CD4-positive, alpha-beta T cell treated with Interleukin-15 for 1 hour (primary cell): ENCODE measurements at places on chromosomes 7 and 10.

- no peak for DNase-seq
Observed at GRCh38 chr7:105191331-105191730, 177.3 kb downstream of the KMT2E start.

DNA sequence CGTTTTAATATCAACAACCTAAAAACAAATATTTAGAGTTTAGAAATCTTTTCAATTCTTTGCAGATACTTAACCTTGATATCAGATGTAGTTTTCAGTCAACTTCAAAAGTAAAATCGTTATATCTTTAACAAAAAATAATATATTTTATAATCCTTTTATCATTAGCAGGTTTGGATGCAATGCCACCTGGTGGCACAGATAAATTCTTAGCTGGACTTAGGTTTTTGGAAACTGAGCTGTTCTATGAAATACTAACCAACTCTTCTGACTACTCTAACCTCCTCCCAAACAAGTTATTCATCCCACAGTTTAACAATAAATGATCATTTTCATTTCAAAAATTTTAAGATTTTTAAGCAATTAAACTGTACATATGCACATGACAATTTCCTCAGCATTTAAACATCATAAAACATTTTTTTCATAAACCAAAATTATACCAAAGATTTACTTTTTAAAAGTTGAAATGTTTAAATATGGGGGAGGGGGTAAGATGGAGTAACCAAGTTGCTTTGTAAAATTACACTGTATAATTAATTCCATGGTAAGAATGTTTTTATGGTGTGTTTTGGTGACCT lies 56.9 kb downstream of the HIBADH start:
- DNase-seq: no peak

GRCh38 chr7:6139189-6139996 lies 108.2 kb downstream of the ANKRD61 start:
- no peak for DNase-seq

- DNase-seq: peak; percentile 34
Observed at GRCh38 chr10:22002591-22003176, 846 bp downstream of the DNAJC1 start.

DNA sequence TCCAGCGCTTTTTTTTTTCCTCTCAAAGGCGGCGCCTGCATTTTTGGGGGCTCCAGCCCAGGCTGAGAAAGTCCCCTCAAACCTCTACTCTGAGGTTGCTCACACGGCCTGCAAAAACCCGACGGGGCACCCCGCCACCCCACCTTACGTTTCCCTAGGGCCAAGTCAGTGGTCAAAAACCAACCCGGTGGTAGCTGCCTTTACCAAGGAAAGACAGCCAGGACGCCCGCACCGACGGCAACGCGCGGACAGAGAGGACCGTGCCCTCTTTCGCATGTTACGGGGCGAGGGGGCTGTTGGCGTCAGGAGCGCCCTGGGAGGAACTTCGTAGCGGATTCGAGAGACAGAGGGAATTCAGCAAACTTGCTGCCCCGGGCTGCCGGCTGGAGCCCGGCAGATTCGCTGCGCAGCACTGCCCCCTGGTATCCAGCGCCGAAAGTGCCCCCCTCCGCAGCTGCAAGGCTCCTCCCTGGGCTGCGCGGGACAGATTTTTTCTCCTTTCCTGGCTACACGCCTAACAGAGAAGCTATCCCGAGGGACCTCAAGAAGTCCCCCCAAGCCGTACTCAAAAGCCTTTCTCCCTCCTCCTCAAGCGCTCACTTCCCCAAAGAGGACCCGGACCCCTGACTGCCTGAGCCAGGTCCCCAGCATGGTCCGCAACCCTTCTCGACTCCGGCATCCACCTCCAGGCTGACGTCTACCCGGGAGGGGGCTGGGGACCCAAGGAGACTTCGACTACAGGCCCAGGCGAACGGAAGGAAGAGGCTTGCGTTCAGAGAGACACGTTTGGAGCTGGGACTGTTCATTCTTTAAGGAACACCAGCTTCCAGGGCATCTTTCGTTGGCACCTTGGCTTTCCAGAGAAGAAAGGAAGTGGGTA lies 27.7 kb upstream of the VAX1 start:
- peak; percentile 24 for DNase-seq
